ENCODE measurements at places on chromosomes 6 and 20.

GRCh38 chr20:836190-836589, 2.7 kb downstream of the FAM110A start:
- no peak for DNase-seq

- DNase-seq = no peak
These were observed 632.8 kb downstream of the HACE1 start for GRCh38 chr6:104226790-104227446.

- no peak for DNase-seq
These were observed 11.0 kb downstream of the ENTPD6 start for GRCh38 chr20:25206548-25206947.

DNA sequence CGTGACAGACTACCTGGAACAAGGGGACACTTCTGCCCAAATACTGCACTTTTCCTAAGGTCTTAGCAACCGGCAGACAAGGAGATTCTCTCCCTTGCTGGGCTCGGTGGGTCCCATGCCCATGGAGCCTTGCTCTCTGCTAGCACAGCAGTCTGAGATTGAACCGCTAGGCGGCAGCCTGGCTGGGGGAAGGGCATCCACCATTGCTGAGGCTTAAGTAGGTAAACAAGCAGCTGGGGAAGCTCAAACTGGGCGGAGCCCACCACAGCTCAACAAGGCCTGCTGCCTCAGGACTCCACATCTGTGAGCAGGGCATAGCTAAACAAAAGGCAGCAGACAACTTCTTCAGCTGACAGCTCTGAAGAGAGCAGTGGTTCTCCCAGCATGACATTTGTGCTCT, 87.8 kb upstream of the ASCC3 start:
- DNase-seq = no peak

DNA sequence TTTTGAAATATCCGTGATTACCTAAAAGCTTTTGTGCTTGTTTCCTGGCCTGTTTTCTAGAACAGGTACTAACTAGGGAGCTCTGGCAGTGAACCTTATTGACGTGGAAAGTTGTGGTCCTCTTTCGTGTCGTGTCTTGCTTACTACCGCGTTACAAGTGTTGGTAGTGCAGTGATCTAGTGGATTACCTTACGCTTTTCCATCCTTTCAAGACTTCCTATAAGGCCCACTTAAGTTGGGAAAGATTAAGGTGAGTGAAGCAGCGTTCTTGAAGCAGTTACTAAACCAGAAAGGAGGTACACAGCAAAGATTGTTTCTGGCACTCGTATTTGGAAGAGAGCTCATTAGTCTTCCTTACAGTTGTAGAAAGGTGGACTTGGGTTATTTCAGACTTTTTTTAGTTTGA, 1.9 kb downstream of the PNRC1 start:
- DNase-seq = no peak

GRCh38 chr6:122994256-122994655, 1.8 kb upstream of the CLVS2 start:
- no peak for DNase-seq

DNA sequence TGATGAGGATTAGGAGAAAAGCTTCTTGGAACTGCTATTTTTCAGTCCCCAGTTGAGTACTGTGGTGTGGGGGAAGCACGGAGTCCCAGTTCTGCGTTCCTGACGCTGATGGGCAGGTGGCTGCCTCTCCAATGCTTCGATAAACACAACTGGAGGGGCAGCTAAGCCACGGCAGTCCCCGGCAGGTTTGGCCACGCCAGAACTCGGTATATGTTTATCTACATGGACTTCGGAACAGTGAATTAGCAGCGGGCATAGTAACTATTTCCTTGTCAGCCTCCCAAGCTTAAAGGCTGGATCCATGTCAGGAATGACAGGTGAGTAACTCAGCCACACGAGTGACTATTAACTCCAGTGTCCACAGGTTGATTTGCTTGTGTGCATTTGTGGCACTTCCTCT, 354.4 kb downstream of the ZFAND3 start:
- DNase-seq = no peak

All from stimulated activated CD8-positive, alpha-beta memory T cell treated with anti-CD3 and anti-CD28 coated beads, Interleukin-7, amount 100 ng/mL, for 4 hours (primary cell).